ENCODE measurements at places on chromosomes 2 and 18. TPM values are rescaled to one million over a fixed set of nuclear protein-coding genes. Genes with fewer than 3 reads are reported as not detected.

TSPYL6 gene
- polyA plus RNA-seq: not detected

ANKRD30B gene
- 2.1 TPM for polyA plus RNA-seq

CNRIP1 gene
- polyA plus RNA-seq: 58.7 TPM

WNT6 gene
- not detected for polyA plus RNA-seq

CIDEA gene
- polyA plus RNA-seq: not detected

CNDP2 gene
- 54.6 TPM for polyA plus RNA-seq

ESCO1 gene
- polyA plus RNA-seq: 21.7 TPM

FAM117B gene
- 5.3 TPM for polyA plus RNA-seq

CYRIA gene
- polyA plus RNA-seq: 9.6 TPM

UGT1A8 gene
- not detected for polyA plus RNA-seq

GKN2 gene
- polyA plus RNA-seq: not detected

KYNU gene
- polyA plus RNA-seq: not detected

GREB1L gene
- 5.0 TPM for polyA plus RNA-seq

C2orf80 gene
- polyA plus RNA-seq: 28.1 TPM

BABAM2 gene
- polyA plus RNA-seq: 72.6 TPM

COL3A1 gene
- polyA plus RNA-seq: 0.73 TPM

CIB4 gene
- polyA plus RNA-seq: not detected

RGPD3 gene
- polyA plus RNA-seq: not detected

TXNDC2 gene
- polyA plus RNA-seq: not detected

MARCHF4 gene
- 0.17 TPM for polyA plus RNA-seq

FBLN7 gene
- polyA plus RNA-seq: 6.8 TPM

PMS1 gene
- polyA plus RNA-seq: 27.8 TPM

XIRP2 gene
- polyA plus RNA-seq: not detected

IL1R1 gene
- polyA plus RNA-seq: 0.35 TPM

AQP4 gene
- polyA plus RNA-seq: 71.7 TPM

PDCD1 gene
- polyA plus RNA-seq: not detected

OSR1 gene
- polyA plus RNA-seq: not detected
